ENCODE measurements at places on chromosomes 4 and X.

- DNase-seq: no peak
These were observed 21.5 kb downstream of the SLC9A7 start for GRCh38 chrX:46737462-46737861.

DNA sequence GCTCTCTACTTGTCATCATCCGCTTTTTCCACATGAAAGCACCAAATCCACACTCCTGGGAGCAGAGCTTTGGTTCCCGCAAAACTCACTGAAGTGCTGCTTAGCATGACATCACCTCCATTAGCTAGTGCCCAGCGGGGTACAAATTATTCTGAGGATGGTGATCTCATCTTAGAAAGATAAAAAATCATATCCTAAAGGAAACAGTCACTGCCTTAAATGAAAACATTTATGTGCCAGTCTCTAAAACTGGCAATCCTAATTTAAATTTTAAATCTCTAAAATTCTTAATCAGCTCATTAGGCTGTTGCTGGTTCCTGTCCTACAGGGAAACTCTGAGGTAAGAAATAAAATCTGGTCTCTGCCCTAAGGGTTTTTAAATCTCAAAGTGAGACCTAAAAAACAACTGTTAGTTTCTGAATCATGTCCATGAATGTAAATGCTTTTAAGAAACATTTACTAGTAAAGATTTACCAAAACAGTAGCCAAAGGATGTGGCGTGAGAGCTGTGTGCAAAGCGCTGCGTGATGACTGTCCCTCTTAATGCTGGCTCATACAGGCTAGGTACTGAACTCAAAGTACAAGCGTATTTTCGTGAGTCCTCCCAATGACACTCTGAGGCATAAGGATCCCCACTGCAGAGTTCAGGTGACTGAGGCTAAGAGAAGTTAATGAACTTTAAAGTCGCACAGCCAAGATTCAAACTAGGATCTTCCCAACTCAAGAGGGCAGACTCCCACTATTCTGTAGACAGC is 4.5 kb downstream of the CASP3 start:
- no peak for DNase-seq

DNA sequence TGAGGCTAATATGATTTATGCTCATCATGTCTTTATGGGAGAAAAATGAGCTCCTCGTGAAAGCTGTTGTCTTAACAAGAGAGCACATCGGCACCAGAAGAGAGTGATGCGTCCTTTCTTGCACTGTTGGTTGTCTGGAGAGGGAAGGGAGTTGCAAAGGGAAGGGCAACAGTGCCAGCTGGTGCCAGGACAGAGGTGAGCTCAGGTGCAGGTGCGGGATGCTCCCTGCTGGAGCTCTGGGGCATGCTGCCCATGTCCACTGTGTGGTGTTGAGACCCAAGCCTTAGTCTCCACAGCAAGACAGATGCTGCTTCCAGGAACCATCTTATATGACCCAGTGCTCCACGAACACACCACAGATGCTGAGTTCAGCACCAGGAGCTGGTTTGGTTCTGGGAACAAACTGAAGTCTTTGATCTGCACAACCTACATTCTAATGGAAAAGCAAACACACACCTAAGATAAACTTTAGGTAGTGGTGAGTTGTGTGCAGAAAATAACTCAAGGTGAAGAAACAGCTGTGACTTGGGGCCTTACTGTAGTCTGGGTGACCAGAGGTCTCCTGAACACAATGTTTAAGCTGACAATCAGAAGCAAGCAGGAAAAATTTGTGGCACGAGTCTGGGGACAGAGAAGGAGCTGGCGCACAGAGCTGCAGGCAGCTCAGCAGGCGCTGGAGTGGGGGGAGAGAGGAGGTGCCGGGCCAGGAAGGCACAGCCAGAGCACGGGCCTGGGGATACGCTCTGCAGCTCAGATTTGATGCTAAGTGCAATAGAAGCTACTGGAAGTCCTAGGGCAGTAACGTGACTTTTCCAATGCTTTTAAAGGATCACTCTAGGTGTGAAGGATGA is 73.2 kb downstream of the HAUS3 start:
- DNase-seq: no peak

- no peak for DNase-seq
These were observed 13.0 kb downstream of the KLF3 start for GRCh38 chr4:38676986-38677385.

GRCh38 chr4:37023504-37023903 is 221.0 kb upstream of the NWD2 start:
- no peak for DNase-seq

- no peak for DNase-seq
These were observed 1.2 kb downstream of the PHF8 start for GRCh38 chrX:54043056-54043455.

GRCh38 chrX:154029439-154029838 is 9.7 kb upstream of the IRAK1 start:
- DNase-seq: no peak

GRCh38 chr4:156771171-156771837 is 200.3 kb downstream of the PDGFC start:
- no peak for DNase-seq

DNA sequence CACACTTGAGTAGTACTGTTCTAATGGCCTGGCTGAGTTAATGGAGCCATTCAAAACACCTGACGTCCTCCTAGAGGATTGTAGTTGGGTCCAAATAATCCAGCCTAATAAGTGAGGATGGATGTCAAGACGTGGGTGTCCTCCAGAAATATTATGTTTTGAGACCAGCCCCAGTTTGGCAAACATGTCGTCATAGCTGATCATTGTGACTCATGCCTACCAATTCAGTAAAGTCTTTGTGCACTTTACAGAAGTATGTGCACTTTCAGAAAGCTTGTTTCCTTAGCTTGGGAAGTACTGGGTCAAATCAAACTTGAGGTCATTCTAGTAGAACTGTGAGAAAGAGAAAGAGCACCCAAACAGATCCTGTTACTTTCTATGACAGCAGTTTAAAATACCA is 37.6 kb upstream of the GLRA2 start:
- DNase-seq: no peak

DNA sequence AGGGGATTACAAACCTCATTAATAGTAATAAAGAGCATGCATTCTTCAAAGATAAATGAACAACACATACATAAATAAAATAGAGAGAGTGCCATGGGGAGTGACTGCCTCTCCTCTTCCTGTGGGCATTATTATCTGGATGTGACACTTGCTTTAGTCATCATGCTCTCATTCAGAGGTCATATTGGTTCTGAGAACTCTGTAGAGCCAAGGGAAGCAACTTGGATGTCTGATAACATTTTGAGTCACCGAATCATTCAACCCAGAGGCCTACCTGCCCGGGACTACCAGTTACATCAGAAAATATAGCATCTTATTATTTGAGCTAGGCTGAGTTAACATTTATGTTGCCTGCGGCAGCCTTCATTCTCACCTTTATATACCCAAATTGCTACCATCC is 489.5 kb downstream of the STIM2 start:
- no peak for DNase-seq

GRCh38 chrX:150185766-150186165 is 177.4 kb upstream of the MAMLD1 start:
- DNase-seq: no peak

GRCh38 chr4:184156163-184156920 is 61.3 kb downstream of the ENPP6 start:
- DNase-seq: peak; percentile 5

DNA sequence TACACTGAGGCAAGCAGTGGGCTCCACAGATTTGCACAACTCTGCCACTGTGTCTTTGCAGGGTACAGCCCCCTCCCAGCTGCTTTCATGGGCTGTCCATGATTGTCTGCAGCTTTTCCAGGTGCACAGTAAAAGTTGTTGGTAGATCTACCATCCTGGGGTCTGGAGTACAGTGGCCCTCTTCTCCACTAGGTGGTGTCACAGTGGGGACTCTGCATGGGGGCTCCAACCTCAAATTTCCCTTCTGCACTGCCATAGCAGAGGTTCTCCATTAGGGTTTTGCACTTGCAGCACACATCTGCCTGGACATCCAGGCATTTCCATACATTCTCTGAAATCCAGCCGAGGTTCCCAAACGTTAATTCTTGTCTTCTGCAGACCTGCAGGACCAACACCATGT is 1002.3 kb downstream of the FAM133A start:
- DNase-seq: no peak

DNA sequence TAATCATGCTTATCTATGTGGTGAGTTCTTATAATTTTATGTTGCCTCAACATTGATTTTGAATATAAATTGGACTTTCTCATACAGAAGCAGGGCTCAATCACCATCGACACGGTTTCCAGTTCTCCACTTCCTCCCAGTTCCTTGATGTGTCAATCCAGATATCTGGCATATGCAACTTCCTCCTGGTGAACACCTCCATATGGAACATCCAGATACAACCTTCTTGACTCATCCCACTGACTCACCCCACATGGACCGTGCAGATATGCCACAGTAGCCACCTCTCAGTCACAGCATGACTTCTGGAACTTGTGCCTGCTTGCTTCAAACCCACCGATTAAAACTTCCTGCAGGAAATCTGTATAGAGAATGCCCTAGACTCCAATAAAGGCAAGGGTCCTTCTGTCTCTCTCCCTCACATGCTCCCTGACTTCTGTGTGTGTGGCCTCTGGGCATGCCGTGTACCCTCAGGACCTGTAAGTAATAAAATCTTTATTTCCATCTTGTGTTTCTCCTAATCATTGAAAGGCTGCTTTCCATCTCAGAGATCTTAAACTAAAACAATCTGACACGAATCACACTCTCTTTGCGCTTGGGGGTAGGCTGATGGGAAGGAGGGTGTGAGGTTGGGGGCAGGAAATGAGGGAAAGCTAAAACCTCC is 67.0 kb downstream of the HTRA3 start:
- no peak for DNase-seq

DNA sequence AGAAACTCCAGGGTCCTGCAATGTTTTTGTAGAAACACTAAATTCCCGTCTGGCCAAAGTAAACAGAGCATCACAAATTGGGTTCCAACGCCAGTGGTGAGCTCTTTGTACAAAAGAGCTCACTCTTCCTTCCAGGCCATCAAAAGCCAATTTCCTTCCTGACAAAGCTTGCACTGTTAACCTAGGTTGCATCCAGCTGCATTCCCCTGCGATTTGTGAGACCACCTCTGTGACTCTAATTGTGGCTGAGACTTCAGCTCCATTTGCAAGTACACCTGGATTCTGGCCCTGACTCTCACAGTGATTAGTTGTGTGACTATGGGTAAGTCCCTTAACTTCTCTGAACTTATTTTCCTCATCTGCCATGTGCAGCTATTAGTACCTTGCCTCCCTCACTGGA is 212.5 kb upstream of the CXorf66 start:
- DNase-seq: no peak

- DNase-seq: no peak
These were observed 24.4 kb upstream of the IRAK1 start for GRCh38 chrX:154044091-154044490.

DNA sequence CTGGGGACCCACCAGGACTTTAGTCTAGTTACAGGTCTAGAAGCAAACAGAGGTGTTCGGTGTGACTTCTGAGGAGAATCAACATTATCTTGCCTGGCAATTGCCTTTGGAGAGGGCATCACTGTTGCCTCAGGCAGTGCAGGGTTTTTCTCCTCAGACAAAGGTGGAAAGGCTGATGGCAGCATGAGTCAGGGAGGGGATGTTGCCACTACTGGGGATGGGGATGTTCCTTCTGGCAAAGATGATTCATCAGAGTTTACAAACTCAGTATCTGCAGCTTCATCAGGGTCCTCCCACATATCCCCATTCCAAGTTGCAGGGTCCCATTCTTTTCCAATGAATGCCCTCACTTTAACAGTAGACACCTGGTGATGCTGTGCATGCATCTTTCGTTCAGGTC is 91.3 kb upstream of the GALNTL6 start:
- no peak for DNase-seq

DNA sequence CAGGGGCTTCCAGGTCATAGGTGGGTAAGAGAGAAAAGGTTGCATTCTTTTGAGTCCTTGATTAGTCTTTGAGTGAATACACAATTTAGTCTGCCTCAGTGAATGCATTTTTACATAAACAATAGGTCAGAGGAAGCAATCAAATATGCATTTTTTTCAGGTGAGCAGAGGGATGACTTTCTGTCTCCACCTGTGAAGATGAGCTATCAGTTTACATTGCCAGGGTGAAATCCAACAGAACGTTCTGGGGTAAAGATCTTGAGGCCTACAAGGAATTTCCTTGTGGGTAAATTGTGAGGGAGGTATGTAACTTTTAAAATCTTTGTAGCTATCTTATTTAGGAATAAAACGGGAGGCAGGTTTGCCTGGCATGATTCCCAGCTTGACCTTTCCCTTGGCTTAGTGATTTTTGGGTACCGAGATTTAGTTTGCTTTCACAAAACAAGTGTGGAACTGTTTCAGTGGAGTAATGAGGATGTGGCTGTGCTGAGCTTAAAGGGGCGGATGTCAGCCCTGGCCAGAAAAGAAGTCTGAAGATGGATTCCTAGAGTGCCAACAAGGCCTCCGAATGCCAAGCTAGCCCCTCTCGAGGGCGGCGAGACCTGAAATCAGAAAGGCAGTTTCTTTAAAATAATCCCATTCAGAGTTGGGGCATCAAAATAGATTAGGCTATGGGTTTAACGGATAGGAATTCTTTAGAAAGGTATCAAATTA is 29.5 kb downstream of the TMEM131L start:
- no peak for DNase-seq

GRCh38 chr4:182600093-182600492 is 317.1 kb downstream of the DCTD start:
- DNase-seq: no peak

DNA sequence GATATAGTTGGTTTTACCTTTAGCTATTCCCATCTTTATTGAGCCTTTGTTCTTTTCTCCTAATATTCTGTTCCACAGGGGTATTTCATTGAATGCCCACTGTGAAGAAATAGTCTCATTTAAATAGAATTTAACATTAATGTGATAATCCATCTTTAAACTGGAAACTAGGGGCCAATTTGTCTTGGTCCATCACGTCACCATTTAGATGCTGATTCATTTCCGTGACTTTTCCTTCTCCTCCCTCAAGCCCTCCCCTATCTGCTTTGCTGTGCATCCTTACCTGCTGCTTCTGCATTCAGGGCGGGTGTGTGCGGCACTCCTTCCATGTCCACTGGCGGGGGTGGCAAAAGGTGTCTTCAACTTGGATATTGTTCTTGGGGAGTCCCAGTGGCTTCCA is 241.1 kb downstream of the FBXW7 start:
- no peak for DNase-seq

GRCh38 chr4:94304365-94304971 is 38.2 kb downstream of the HPGDS start:
- DNase-seq: peak; percentile 11

DNA sequence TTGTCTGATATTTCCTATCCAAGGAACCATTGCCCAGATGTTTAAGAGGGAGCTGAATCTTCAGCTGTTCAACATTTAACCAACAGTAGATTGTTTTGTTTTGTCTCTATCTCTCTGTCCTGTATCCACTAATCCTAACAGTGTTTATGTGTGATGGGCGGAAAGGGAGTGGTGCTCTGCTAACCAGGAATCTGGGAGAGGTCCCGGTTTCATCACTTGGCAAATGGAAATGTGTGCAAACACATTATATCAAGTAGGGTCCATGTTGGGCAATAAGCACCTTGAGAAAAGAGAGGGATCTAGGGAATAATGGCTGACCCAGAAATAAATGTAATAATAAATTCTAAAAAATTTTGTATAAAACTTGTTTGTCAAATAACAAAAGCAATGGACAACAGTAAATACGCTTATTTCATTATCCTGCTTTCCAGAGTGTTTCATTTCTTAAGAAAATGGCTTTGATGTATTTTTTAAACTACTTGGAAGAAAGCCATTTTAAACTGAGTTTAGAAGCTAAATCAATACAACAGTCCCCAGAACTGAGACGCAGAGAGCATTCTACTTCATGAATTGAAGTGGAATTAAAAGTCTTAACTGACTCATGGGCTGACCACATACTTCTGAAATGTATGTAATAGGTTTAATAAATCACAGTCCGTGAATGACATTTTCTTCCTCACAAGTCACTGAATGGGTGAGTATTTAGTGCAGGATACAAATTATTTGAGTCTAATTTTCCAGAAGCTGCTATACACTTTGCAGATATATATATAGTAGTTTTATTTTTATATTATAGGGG is 55.8 kb downstream of the EMCN start:
- no peak for DNase-seq
